ENCODE measurements at places on chromosomes 6 and 20.
A peak's percentile ranks its signal among the peaks of the same experiment; 100 is the strongest.

DNA sequence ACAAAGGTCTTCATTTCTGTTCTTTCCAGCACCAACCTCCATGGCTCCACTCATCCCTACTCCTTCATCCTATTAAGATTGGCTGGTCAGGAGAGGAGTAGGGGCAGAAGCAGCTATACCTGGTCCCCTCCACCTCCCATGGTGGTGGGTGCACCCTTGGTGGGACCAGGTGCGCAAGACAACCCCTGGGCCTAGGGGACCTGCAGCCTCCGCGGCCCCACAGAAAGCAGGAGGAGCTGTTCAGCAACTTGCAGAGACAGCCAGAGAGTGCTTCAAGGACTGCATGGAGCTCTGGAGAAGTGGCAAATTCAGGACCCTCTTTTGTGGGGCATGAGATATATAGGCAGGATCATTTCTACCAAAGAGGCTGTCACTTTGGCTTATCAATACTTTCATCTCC, 9.8 kb downstream of the ULBP2 start:
- DNase-seq, result no peak

DNA sequence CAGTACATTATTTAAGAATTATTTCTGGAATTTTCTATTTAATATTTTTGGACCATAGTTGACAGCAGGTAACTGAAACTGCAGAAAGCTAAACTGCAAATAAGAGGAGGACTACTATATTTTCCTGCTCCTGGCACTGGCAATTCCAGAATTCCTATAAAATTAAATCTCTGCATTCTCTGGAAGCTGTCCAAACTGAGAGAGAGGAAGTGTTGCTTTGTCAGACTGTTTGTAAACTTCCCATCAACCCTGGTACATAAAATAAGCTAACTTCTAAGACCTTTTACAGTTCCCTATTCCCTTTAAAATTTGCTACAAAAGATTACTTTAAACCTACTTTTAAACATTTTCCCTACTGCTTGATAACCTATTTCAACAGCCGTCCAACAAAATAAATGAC, 196.1 kb upstream of the RUNX2 start:
- no peak for DNase-seq

GRCh38 chr20:61769286-61769832, 296.3 kb downstream of the TAF4 start:
- DNase-seq, result no peak

- DNase-seq, result peak; percentile 54
Observed at GRCh38 chr20:46347841-46348803, 39.8 kb upstream of the CDH22 start.

Measured in NCI-H1417 treated with DMSO at 0.1 percent for 48 hours (cell line).